ENCODE measurements at places on chromosomes 7 and 10. TPM values are rescaled to one million over a fixed set of nuclear protein-coding genes. Genes with fewer than 3 reads are reported as not detected.

The CTNNA3 gene
- not detected for total RNA-seq

GRCh38 chr10:121843379-121843778, 84.5 kb downstream of the ATE1 start:
- DNase-seq: no peak

GRCh38 chr7:7595451-7595850, 28.8 kb downstream of the MIOS start:
- DNase-seq: no peak

GRCh38 chr10:71202314-71202713, 10.1 kb upstream of the UNC5B start:
- no peak for DNase-seq

DNA sequence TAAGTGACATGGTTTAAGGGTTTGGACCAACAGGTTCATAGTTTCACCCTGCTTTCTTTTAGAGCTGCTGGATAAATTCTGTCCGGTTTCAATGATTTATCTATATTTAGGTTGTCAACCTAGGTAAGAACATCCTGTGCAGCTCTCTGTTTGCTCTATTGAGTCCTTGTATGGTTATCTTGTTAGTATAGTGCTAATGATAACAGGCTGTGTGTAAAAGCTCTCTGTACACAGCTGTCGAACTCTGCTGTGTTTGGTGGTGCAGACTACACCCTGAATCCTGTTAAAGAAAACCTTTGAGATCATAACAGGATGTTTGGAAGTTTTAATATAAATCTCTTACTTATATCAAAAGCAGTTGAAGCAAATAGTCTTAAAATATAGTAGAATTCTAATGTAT, 219.2 kb downstream of the SDK1 start:
- DNase-seq: no peak

Data from activated T-helper 2 cell treated with anti-CD3 and anti-CD28 coated beads, Interferon-gamma antibody, Interleukin-2, Interleukin-4, amounts not matched to agents 10 μg/mL and 5 μg/mL and 100 μg/mL, durations not matched to agents 14 hours and 24 hours and 36 hours (primary cell).